Stimulated activated CD4-positive, alpha-beta T cell treated with anti-CD3 and anti-CD28 coated beads, Interleukin-2, amount 100 ng/mL, for 24 hours (primary cell): ENCODE measurements at places on chromosomes 12 and 14.

- DNase-seq: no peak
Measured at GRCh38 chr12:109531411-109531810, 41.9 kb downstream of the MMAB start.

DNA sequence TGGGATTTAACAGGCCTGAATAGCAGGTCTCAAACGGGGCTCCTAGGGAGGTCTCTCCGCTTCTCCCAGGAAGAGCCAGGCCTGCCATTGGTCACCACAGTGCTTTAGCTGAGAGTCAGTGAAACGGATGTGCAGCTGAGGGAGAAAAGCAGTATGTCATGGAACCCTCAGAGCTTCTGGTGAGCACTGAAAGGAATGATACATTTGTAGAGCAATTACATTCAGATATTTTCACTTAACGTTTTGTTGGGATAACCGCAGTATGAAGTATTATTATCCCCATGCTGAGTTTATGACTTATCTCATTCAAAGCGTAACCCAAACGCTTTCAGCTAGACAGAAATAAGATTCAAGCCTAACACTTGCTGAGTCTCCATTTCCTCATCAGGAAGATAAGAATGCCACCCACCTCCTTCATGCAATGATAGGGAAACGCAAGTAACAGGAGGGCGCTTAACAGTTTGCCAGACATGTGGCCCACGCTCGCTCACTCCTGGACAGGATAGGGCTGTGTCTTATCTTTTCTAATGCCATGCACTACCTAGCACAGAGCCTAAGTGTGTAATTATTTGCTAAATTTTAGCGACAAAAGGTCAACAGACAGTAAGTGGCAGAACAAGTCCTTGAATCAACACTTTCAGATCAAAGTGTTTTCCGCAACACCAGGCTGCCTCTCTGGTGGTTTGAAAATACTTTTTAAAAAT lies 28.2 kb downstream of the DAD1 start:
- DNase-seq: peak; percentile 57

DNA sequence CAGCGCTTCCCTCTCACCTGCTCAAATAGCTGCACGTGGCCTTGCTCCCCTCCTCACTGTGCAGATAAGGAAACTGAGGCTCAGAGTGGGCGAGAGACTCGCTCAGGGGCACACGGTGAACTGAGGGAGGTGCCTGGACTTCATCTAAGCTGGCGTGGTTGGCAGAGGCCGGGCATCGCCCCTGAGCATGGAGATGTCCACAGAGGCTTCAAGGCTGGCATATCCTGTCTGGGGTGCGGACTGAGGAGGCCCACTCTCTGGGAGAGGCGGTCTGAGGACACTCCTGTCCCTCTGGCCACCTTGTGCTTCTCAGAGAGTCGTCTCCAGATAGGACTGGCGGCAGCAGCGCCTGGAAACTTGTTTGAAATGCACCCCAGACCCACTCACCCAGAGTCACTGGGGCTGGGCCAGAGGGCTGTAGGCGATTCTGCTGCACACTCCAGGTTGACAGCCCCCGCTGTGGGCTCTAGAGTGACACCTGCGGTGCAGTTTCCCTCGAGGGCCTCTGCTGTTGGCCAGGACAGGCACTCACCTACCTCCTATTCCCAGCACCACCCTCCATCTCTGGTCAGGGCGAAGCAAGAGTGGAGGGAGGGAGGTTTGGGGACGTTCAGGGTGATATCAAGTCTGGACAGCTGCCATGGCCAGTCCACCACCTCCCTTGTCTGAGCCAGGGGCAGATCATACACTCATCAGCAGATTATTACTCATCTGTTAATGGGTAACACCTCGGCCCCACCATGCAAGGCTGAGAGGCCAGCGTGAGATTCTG lies 11.2 kb upstream of the LBHD2 start:
- no peak for DNase-seq

DNA sequence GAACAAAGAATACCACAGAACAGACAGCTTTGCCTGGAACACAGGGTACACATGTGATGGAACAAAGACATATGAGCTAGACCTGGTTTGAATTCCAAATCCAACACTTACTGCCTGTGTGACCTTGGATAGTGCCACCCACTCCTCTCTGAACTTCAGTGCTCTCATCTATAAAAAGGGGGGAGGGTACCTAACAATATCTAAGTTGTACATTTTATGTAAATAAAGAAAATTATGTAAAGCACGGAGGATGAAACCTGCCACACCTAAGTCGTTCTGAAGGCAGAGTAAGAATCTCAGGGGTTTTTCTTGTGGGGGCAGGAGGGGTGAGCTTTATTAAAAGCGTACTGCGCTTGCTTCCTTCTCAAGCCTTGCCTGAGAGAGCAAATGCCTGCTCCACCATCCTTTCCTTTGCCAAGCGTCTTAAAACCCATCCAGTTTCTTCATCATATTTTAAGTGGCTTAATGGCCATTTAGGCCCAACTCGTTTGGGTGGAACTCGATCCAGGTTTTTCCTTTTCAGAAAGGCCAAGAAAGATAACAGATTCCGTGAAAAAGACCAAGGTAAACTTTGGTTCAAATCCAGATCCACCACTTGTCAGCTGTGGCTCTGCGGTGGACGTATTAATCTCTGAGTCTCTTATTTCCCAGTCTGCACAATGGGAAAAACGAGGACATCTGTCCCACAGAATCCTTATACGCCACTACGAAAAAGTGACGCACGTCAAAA lies 946 bp downstream of the DDX24 start:
- DNase-seq: no peak

- no peak for DNase-seq
Measured at GRCh38 chr12:69435644-69436043, 34.5 kb upstream of the FRS2 start.

DNA sequence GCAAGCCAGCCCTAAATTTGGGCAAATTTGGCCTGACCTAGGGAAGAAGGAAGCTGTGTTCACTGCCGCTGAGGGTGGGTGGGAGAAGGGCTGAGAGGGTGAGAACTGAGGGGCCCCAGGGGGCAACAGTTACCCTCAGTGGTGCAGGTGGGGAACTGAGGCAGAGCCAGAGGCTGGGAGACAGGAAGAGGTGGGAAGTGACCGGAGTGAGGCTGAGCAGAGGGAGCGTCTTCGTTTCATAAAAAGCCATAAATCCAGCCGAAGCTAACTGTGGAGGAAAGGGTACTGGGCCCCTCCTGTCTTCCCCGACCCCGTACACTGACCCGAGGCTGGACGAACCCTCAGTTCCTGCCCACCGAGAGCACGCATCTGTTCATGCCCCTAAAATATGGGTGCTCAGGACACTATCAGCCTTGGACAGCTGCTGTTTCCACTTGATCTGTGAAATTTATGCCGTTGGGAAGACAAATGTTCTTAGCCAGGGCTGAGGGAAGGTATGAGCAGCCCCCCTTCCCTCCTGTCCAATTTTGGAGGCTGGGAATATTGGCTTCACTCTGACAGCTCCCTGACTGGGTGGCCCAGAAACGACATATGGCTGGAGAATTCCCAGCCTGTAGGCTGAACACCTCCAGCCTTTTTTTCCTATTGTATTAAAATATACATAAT lies 116.5 kb downstream of the KIF26A start:
- DNase-seq: no peak

GRCh38 chr12:111078731-111079130 lies 158.4 kb upstream of the MYL2 start:
- no peak for DNase-seq

- DNase-seq: no peak
Measured at GRCh38 chr14:68568907-68569897, 223.7 kb downstream of the ZFP36L1 start.

- no peak for DNase-seq
Measured at GRCh38 chr12:90102957-90103652, 394.5 kb upstream of the ATP2B1 start.

DNA sequence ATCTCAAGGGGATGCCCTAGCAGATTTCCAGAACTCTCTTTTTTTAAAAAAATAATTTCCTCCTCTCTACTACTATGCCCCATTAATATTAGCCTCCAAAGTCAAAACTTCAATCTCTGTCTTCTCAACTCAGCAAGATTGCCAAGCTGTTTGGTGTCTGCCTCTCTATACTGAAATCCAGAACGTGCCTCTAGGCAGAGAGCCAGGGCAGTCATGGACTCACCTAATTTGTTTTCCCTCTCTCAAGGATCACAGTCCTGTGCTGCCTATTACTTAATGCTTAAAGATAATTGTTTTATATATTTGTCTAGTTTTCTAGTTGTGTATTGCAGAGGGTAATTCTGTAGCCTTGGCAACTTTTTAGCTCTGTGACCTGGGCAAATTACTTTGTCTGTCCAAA lies 74.7 kb downstream of the E2F7 start:
- DNase-seq: no peak

- DNase-seq: peak; percentile 59
Measured at GRCh38 chr14:34059925-34060650, 109.2 kb upstream of the EGLN3 start.

- DNase-seq: no peak
Measured at GRCh38 chr12:32305163-32305562, 94.2 kb upstream of the FGD4 start.

DNA sequence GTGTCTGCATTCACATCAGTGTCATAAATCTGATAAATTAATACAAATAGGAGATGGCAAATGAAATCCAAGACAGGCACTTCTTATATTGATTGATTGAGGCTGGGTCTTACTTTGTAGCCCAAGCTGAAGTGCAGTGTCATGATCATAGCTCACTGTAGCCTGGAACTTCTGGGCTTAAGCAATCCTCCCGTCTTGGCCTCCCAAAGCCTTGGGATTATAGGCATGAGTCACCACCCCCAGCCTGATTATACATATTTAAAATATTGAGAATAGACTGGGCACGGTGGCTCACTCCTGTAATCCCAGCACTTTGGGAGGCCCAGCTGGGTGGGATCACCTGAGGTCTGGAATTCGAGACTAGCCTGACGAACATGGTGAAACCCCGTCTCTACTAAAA lies 51.3 kb downstream of the MARK3 start:
- DNase-seq: no peak

- no peak for DNase-seq
Measured at GRCh38 chr14:30528778-30529642, 29.9 kb upstream of the G2E3 start.

DNA sequence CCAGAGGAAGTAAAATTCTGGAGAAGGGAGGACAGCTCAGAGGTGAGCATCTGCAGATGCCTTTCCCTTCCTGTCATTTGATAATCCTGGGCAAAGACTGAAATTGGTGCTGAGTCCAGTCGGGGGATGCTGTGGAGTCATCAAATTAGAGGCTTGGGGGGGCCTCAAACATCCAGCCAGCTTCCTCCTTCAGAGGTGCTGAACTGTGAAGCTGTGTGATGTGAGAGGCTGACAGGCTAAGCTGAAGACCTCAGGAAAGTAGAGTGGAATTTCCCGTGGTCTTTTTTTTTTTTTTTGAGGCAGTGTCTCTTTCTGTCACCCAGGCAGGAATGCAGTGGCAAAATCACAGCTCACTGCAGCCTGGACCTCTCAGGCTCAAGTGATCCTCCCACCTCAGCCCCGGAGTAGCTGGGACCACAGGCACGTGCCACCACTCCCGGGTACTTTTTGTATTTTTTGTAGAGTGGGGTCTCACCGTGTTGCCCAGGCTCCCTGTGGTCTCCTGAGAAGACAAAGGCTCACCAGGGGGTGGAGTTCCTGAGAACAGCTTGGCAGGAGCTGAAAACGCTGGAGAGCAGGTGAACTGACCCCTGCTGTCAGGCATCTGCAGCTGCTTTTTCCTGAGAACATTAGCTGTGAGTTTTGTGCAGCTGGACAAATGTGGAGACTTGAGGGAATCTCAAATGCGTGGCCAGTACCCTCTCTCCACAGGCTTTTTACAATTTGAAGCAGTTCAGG lies 6.1 kb upstream of the TCL1B start:
- no peak for DNase-seq

DNA sequence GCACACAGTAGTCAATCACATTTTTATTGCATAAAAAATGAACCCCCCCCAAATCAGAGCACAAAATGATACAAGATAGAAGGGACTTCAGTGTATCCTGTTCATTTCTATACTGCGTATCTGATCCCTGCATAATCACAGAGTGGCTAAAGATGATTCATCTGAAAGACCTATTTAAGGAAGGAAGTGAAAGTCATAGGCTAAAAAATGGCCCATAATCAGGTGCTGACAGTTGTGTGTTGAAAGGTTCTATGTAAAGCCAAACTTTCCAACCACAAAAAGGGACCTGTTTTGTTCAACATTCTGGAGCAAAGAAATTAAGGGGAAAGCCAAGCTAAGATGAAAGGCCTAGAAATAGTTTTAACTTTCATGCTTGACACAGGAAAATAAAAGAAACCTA lies 147.8 kb upstream of the ATP2B1 start:
- DNase-seq: no peak

DNA sequence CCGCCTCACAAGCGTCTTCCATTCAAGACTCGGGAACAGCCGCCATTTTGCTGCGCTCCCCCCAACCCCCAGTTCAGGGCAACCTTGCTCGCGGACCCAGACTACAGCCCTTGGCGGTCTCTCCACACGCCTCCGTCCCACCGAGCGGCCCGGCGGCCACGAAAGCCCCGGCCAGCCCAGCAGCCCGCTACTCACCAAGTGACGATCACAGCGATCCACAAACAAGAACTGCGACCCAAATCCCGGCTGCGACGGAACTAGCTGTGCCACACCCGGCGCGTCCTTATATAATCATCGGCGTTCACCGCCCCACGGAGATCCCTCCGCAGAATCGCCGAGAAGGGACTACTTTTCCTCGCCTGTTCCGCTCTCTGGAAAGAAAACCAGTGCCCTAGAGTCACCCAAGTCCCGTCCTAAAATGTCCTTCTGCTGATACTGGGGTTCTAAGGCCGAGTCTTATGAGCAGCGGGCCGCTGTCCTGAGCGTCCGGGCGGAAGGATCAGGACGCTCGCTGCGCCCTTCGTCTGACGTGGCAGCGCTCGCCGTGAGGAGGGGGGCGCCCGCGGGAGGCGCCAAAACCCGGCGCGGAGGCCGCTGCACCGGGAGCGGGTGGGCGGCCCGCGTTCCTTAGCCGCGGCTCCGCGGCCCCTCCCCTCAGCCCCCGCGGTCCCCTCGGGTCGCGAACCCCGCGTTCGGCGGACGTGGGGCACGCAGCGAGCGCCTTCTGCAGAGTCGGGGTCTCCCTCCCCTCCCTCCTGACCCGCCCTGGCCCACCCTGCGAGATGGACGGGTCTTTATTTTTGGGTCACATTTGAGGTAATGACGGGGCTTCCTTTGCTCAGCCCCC lies at the start of gene UBC:
Gene UBC, minus strand, starts transcription at position 259 of the 847 bp plus-strand sequence. CDS start 879 bp downstream, outside the sequence.
- DNase-seq: peak; percentile 92

DNA sequence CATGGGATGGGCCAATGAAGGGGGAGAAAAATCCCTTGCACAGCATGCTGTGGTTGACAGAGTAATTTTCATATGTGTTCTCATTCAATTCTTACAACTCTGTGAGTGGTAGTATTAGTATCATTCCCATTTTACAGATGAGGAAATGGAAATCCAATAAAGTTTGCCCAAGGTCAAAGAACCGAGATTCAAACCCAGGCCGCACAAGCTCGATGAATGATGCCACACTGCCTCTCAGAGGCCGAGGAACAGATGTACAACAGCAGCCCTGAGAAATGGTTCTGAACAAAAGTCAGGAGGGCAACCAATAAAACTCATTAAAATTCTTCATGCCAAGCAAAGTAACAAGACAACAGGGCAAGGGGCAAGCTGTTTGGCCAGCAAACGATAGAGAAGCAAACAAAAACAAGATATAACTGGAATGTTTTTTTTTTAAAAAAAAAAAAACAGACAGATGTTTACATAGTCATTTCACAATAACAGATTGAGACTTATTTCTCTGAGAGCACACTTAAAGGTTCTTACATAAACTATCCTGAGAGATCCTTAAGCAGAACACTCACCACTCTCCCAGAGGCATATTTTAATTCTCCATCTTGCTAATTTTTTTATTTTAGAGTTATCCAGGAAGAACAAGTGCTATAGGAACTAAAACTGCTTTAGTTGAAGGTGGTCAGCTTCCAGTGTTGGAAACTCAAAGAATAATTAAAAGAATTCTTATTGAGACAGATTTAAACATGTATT lies 85.8 kb downstream of the EXOC5 start:
- DNase-seq: no peak
